Peyer's patch (tissue), 4 donors: ENCODE measurements at places on chromosomes 1 and 21.

DNA sequence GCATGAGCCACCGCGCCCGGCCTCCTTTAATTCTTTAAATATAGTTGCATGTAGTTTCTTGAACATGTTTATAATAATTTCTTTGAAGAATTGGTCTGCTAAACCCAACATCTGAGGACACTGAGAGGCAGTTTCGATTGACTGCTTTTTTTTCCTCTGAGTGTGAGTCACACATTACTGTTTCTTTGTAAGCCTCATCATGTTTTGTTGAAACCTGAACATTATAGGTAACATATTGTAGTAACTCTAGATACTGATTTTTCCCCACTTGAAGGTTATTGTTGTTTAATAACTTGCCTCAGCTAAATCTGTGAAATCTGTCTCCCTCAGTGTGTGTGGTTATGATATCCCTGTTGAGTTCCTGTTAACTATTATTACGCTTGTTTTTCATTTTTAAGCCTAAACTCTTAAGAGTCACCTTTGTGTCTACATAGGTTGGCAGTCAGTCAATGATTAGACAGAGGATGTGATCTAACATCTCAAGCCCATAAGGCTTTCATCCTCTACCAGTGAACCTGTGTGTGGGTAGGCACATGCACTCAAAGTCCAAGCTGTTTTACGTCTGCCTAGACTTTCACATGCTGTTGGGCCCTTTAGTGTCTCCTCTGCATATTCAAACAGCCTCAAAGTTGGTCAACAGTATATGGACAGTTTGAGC, 155.5 kb downstream of the KCNH1 start:
- H3K4me3 ChIP-seq, result no peak overlapping the region
- H3K4me1 ChIP-seq, result no peaks in the 10 kb centered on the region
- H3K36me3 ChIP-seq, result no peaks in the 10 kb centered on the region
- H3K27me3 ChIP-seq, result no peaks in the 10 kb centered on the region

DNA sequence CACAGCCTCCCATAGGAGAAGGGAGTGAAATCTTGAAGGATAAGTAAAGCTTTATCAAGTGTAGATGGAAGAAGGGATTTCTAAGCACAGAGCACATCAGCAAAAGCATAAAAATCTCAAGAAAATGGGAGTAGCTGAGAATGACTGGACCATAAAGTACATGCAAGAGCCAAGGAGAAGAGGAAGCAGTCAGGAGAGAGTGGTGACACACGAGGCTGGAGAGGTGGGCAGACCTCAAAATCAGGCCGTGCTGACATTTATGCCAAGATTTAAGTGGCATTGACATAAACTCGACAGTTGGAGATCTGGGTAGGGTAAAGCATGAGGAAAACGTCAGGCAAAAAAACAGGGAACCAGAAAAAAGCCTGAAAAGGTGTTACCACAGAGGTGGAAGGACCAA, 62.3 kb downstream of the GFI1 start:
- H3K36me3 ChIP-seq, result no peaks in the 10 kb centered on the region
- H3K4me1 ChIP-seq, result no peaks in the 10 kb centered on the region
- DNase-seq, result no peak

DNA sequence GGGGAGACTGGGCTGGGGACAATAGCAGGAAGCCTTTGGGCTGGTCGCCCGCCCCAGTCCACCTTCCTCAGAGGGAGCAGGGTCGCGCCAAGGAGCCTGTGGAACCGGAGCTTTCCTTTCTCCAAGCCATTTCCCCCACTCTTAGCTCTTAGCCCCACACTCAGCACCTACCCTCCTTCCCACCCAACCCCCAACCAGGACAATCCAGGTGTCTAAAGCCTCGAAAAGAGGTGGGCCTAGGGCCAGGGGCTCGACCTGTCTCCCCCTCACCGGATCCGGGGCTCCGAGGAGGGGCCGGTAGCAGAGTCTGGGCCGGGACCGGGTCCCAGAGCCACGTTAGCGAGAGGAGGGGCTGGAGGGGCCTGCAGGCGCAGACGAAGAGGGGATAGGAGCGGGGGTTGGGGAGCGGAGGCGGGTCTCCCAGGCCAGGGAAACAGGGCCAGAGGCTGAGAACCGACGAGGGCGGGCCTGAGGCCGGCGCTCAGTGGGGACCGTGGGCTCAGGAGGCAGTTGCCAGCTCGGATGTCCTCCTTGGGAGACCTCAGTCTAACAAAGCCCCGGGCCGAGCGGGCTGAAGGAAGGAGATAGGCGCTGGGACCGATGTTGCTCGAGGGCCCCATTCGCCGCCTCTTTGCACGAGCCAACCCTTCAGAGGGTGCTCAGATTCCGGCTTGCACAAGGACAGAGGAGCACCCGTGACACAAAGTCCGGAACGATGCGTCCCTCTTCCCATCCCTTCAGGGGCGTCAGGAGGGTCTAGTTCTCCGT, 943 bp downstream of the SEMA6C start:
- no peaks in the 10 kb centered on the region for H3K36me3 ChIP-seq
- peaks cover 30% of the 10 kb centered on the region for H3K4me1 ChIP-seq
- no peaks in the 10 kb centered on the region for H3K27me3 ChIP-seq
- H3K27ac ChIP-seq, result peak overlapping the region; percentile 17
- H3K4me3 ChIP-seq, result peak overlapping the region; percentile 77
- no peak for DNase-seq

DNA sequence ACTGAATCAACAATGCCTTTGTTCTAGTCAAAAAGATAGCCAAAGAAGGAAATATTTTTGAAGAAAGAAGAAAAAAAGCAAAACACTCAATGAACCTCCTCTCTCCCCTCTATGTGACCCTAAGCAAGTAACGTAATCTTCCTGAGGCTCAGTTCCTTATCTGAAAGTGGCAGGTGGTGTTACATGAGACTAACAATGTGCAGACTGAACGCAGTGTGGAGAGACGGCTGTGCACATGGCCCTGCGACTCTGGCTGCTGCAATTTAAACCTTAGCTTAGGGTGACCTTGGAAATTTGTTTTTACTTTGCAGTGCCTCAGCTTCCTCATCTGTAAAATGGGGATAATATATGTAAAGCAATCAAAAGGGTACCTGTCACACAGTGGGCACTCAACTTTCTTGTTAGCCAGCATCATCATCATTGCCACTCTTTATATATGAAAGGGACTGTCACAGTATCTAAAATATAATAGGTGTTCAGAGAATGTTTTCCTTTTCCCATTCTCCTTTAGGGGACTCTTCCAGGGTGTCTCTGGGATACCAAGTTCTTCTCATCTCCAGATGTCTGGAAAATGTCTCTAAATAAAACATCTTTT, 100.1 kb upstream of the JUN start:
- no peak for DNase-seq
- peaks cover 43% of the 10 kb centered on the region for H3K4me1 ChIP-seq
- no peaks in the 10 kb centered on the region for H3K27me3 ChIP-seq
- peak overlapping the region; percentile 79 for H3K27ac ChIP-seq

- no peaks in the 10 kb centered on the region for H3K27me3 ChIP-seq
- no peaks in the 10 kb centered on the region for H3K4me1 ChIP-seq
- peak; percentile 32 for DNase-seq
- H3K36me3 ChIP-seq, result no peaks in the 10 kb centered on the region
- no peak overlapping the region for H3K4me3 ChIP-seq
Observed at GRCh38 chr1:2987773-2988172, 33.5 kb upstream of the ACTRT2 start.

- H3K4me3 ChIP-seq, result no peak overlapping the region
- DNase-seq, result no peak
- no peaks in the 10 kb centered on the region for H3K27me3 ChIP-seq
- no peaks in the 10 kb centered on the region for H3K36me3 ChIP-seq
- no peak overlapping the region for H3K27ac ChIP-seq
Observed at GRCh38 chr1:111030590-111030989, 66.9 kb upstream of the LRIF1 start.

DNA sequence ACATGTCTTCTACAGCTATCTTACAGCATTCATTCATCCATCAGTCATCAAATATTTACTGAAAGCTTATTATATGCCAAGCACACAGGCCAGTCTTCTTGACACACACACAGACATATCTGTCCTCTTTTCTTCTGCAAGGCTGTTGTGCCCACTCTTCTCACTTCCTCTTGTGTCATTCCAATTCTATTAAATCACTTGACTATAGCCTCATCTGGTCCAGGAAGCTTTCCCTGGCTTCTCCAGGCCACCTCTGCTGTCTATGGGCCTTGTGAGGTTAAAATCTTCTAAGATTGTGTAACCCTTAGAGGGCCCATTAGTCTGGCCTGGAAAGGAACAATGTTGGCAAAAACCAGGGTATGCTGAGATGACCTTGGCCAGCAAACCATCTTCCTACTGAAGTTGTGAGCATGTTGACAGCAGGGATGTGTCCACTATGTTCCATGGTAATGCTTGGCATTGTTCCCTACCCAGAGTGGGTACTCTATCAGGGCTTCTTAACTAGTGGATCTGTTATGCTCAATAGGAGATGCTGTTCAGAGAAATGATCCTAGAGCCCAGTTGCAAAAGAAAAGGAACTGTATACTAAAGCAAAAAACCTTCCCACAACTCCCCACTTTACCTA, 5.3 kb downstream of the TRAF3IP3 start:
- H3K4me1 ChIP-seq, result peaks cover 14% of the 10 kb centered on the region
- no peak overlapping the region for H3K4me3 ChIP-seq
- no peaks in the 10 kb centered on the region for H3K27me3 ChIP-seq
- DNase-seq, result no peak
- H3K36me3 ChIP-seq, result no peaks in the 10 kb centered on the region

DNA sequence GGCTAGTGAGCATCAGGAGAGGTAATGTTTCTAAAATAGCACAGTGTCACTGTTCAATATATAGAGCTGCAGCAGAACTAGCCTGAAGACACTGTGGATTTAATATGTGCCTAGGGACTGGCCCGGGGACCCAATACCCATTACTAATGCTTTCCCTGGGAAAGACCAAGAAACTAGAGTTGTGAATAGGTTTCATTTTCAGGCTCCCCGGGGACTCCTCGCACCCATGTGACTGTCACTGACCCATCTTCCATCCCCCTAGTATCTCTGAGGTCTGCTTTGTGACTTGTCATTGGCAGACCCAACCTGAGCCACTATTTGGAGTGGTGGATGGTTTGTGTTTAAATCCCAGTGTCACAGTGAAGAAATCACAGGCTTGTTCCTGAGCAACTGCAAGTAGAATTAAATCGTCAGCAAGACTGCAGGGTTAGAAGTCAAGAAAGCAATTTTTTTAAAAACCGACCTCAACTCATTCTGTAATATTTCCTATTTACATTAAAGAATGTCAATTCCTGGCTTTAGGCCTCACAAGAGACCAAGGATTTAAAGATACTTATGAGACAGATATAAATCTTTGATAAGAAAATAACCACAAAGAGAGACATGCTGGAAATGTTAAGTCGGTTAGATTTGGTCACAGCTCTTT, 130.0 kb upstream of the TNR start:
- no peaks in the 10 kb centered on the region for H3K36me3 ChIP-seq
- no peaks in the 10 kb centered on the region for H3K27me3 ChIP-seq
- no peak overlapping the region for H3K4me3 ChIP-seq
- H3K4me1 ChIP-seq, result no peaks in the 10 kb centered on the region

GRCh38 chr1:48644190-48644900, 132.3 kb downstream of the BEND5 start:
- no peaks in the 10 kb centered on the region for H3K36me3 ChIP-seq
- H3K27me3 ChIP-seq, result no peaks in the 10 kb centered on the region
- no peaks in the 10 kb centered on the region for H3K4me1 ChIP-seq
- no peak for DNase-seq

DNA sequence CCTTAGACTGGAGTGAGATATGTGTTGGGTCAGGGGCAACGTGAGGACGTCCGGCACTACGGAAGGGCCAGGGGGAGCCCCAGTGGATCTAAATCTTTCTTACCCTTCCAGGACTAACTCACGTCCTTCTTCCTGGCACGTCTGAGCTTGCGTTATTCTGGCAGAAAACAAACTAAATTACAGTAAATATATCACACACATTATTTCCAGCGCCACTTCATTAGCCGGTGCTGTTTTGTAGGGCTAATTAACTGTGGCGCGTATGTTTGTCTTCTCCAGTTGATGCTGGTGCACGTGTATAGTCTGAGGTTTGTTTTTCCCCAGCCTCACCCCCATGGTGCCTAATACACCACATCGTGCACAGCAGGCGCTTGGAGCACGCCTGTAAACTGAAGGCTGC, 59.2 kb downstream of the TLR5 start:
- H3K4me3 ChIP-seq, result no peak overlapping the region
- no peaks in the 10 kb centered on the region for H3K27me3 ChIP-seq
- H3K27ac ChIP-seq, result no peak overlapping the region
- H3K36me3 ChIP-seq, result no peaks in the 10 kb centered on the region
- no peak for DNase-seq
- no peaks in the 10 kb centered on the region for H3K4me1 ChIP-seq

GRCh38 chr1:25917996-25918395, 11.8 kb upstream of the STMN1 start:
- no peaks in the 10 kb centered on the region for H3K36me3 ChIP-seq
- H3K4me1 ChIP-seq, result peaks cover 8% of the 10 kb centered on the region
- H3K4me3 ChIP-seq, result no peak overlapping the region
- H3K27me3 ChIP-seq, result no peaks in the 10 kb centered on the region

GRCh38 chr1:230501849-230502248, 75.7 kb upstream of the PGBD5 start:
- H3K27me3 ChIP-seq, result no peaks in the 10 kb centered on the region
- H3K4me3 ChIP-seq, result no peak overlapping the region
- H3K27ac ChIP-seq, result no peak overlapping the region
- DNase-seq, result no peak
- no peaks in the 10 kb centered on the region for H3K4me1 ChIP-seq

DNA sequence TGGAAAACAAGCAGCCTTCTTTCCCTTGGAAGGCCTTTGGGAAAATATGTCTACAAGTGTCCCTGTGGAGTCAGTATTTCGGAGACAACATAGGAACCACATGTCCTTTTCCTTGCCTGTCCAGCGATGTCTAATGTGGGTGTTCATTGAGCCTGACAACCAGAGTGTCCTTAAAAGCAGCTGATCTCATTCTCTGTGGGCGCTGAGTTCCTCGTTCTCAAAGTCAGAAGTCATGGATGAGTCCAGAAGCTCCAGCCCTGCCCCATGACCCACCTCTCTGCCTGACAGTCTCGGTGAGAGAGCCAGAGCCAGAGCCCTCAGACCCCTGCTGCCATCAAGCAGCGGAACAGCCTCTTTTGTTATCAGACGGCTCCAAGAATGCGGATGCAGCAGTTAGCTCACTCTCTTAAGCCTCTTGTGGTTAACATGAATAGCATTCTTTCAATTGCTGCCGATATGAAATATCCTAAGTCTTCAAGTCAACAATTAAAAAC, 329.2 kb downstream of the TGFB2 start:
- no peaks in the 10 kb centered on the region for H3K36me3 ChIP-seq
- no peak for DNase-seq
- no peak overlapping the region for H3K27ac ChIP-seq
- no peak overlapping the region for H3K4me3 ChIP-seq
- no peaks in the 10 kb centered on the region for H3K27me3 ChIP-seq

- no peaks in the 10 kb centered on the region for H3K4me1 ChIP-seq
- no peaks in the 10 kb centered on the region for H3K36me3 ChIP-seq
- H3K27ac ChIP-seq, result no peak overlapping the region
- no peaks in the 10 kb centered on the region for H3K27me3 ChIP-seq
- DNase-seq, result no peak
- no peak overlapping the region for H3K4me3 ChIP-seq
Observed at GRCh38 chr21:45093035-45093532, 18.7 kb downstream of the ADARB1 start.

- no peak for DNase-seq
- H3K4me1 ChIP-seq, result no peaks in the 10 kb centered on the region
- no peaks in the 10 kb centered on the region for H3K27me3 ChIP-seq
- H3K4me3 ChIP-seq, result no peak overlapping the region
- no peaks in the 10 kb centered on the region for H3K36me3 ChIP-seq
- H3K27ac ChIP-seq, result no peak overlapping the region
Observed at GRCh38 chr1:76161451-76161850, 86.9 kb downstream of the ST6GALNAC3 start.

GRCh38 chr21:36379251-36379650, 5.9 kb upstream of the CHAF1B start:
- no peak overlapping the region for H3K4me3 ChIP-seq
- no peak overlapping the region for H3K27ac ChIP-seq
- no peaks in the 10 kb centered on the region for H3K4me1 ChIP-seq
- DNase-seq, result no peak
